Stimulated activated CD8-positive, alpha-beta memory T cell treated with anti-CD3 and anti-CD28 coated beads, Interleukin-7, amount 100 ng/mL, for 1 hour (primary cell): ENCODE measurements at places on chromosomes 11 and 22.

DNA sequence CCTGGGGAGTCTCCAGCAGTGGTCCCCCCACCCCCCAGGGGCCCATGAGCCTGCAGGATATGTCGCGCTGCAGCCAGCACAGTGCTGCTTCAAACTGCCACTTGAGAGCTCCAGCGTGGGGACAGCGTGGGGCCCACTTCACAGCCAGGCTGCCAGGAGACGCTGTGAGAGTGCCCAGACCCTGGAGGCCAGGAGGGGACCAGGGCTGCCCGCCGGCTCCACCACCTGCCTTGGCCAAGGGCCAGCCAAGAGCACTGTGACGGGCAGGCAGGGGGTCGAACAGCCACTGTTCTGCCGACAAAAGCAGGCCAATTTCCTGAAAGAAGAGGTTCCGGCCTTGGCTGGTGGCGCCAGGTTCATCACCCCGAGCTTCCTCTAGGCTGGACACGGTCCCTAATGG lies 60.2 kb downstream of the FLRT1 start:
- no peak for DNase-seq

DNA sequence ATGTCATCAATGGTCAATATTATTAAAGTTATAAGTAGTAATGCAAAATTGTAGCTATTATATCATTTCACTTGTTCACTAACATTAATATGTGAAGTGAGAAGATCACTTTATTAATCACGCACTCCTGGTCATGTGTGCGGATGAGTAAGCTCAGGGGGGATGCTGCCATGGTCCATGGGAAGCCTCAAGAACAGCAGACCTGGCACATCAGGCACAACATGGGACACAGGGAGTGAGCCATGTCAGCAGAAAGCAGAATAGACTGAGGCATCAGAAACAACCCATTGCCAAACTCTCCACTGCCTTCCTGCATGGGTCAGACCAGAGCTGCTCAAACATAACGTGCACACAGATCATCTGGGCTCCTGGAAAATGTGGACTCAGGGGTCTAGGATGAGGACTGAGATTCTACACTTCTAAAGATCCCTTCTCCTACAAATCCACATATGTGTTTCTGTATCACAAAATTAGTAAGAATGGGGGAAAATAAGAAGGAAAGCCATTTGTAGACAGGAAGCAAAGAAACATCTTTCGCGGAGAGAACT lies 63.8 kb upstream of the VPREB1 start:
- DNase-seq: no peak

DNA sequence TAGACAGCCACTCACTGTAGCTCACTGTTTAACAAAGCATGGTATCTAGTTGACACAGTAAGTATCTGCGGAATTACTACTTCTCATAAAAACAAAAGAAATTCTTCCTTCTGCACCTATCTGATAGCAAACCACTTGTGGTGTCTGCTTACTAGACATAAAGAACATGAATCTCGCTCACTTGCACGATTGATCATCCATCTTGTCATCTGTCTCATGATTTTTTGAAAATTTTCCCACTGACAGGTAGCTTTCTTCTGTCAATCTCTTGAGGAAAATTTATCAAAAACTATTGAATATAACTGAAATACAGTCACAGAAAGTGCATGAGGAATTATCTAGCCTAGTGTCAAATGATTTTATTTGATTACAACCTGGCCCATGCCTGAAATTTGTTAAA lies 291.6 kb upstream of the ANO3 start:
- DNase-seq: no peak

DNA sequence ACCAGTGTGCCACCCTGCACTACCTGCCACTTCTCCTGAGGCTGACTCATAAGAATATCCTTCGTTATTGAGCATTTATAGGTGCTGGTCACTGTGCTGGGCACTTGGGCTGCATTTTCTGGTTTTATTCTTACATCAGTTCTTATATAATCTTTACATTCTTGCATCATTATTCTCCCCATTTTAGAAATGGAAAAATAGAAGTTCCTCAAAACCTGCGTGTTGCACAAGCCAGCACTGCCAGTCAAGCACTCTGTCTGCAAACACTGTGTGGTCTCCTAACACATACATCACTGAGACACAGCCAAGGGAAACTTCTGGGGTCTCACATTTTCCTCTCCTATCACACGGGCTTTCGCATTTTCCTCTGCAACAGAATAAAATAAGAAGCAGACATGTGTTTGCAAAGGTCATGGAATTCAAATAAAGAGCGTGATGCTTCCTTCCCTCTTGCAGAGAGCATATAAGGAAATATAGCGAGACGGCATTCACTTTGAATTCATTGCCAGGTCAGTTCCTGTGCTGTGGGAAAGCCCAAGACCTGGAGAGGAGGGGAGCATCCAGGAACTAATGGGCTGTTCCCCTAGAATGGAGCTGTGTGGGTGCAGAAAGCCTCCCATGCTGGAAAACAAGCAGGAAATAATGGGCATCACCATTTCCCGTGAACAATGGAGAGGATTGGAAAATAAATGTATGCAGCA lies 73.9 kb upstream of the SEZ6L start:
- no peak for DNase-seq

- DNase-seq: no peak
Measured at GRCh38 chr11:34192481-34193401, 87.3 kb downstream of the NAT10 start.

DNA sequence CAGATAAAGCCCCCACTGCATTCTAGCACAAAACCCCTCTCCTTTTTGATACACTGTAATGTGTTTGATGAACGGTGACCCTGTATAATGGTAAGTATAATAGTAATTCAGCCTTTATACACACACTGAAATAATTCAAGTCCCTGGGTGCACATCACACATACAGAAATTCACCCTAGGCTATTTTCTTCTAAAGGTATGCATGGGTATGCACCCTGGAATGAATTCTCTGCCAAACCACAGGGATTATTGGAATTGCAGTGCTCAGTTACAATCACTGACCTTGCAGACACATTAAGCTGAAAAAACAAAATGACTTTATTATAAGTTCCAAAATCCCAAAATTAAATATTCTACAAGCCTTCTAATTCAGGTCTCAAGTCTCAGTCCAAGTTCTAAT lies 245.9 kb upstream of the FAT3 start:
- no peak for DNase-seq

DNA sequence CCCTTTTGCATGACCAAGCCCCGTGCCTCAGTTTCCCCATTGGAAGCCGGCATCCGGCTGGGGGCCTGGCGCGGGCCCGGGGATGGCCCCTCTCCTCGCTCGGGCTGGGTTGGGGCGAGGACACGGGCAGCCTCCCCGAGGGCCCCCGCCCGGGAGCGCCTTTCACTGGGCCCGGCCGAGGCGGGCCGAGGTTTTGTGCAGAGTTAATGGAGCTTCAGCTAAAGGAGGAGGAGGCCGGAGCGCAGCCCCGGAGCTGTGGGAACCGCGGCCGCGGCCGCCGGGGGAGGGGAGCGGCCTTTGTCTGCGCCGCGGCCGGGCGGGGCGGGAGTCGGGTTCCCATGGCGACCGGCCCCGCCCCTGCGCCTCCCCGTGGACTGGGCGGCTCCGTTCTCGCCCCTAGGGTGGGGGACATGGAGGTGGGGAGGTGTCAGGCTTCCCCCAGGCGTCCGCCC lies 1.4 kb upstream of the MAPK11 start:
- DNase-seq: no peak

- no peak for DNase-seq
Measured at GRCh38 chr11:35785287-35786167, 123.0 kb downstream of the TRIM44 start.
